ENCODE measurements at places on chromosomes 1 and 21.

- peak; percentile 89 for DNase-seq
These were observed 2.7 kb upstream of the ANXA9 start for GRCh38 chr1:150979092-150980056.

DNA sequence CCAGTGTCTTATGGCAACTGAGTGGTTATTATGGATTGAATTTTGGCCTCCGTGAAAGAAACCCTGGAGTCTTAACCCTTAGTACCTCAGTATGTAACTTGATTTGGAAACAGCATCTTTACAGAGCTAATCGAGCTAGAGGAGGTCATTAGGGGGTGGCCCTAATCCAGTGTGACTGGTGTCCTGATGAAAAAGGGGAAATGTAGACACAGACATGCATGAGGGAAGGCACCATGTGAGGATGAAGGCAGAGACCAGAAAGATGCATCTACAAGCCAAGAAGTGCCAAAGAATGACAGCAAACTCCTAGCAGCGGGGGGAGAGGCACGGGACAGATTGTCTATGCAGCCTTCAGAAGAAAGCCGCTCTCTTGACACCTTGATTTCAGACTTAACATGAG lies 14.7 kb downstream of the DOP1B start:
- DNase-seq = no peak

GRCh38 chr1:159664247-159664646 lies 50.1 kb downstream of the CRP start:
- DNase-seq = no peak

GRCh38 chr1:218529646-218530300 lies 184.6 kb downstream of the TGFB2 start:
- no peak for DNase-seq

GRCh38 chr1:109271458-109271857 lies 11.5 kb downstream of the PSRC1 start:
- no peak for DNase-seq

DNA sequence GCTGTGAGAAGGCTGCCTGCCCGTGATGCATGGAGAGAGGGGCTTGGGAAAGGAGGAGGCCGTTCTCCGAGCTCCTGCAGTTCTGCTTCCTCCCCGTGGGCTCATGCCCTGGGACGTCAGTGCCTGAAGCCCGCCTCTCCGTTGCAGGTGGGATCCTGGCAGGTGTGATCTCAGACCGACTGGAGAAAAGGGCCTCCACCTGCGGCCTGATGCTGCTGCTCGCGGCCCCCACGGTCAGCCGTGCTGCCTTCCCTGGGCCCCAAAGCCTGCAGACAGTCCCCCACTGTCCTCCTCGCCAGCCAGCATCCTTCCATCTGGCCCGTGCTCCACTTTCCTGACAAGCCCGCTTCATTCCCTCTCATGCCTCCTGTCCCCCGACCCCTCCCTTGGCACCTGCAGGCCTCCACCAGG lies 50.9 kb downstream of the SLC37A1 start:
- DNase-seq = no peak

- no peak for DNase-seq
These were observed 12.9 kb downstream of the CAMK2N1 start for GRCh38 chr1:20472860-20473711.

All from stimulated activated CD4-positive, alpha-beta T cell treated with anti-CD3 and anti-CD28 coated beads, Interleukin-2, amount 100 ng/mL, for 48 hours (primary cell).